ENCODE measurements at places on chromosomes 7 and 10.

DNA sequence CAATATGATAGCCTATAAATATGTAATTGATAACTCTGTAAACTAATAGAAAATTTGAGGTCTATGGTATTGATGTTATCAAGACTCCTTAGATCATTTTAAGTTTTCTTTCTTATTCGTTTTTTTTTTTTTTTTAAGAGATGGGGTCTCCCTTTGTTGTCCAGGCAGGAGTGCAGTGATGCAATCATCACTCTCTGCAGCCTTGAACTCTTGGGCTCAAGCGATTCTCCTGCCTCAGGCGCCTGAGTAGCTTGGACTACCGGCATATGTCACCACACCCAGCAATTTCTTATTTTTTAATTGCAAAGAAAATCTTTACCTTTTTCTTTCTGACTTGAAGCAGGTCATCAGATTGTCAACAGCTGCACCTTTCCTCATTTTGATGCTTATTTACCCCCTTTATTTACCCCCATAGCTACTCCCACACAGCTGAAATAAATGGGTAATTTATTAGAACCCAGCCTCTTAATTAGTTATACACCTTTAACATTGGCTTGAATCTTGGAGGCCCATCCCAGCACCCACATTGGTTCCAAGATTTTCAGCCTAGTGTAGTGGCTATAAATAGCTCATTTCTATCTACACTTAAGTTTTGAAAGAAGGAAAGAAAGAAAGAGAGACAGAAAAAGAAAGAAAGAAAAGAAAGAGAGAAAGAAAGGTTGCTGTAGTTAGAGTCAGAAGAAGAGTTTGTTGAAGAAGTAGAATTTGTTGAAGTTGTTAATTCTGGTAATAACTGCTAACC, 38.3 kb downstream of the ARL4A start:
- no peak for DNase-seq

- no peak for DNase-seq
Measured at GRCh38 chr7:32428546-32428945, 61.6 kb downstream of the LSM5 start.

DNA sequence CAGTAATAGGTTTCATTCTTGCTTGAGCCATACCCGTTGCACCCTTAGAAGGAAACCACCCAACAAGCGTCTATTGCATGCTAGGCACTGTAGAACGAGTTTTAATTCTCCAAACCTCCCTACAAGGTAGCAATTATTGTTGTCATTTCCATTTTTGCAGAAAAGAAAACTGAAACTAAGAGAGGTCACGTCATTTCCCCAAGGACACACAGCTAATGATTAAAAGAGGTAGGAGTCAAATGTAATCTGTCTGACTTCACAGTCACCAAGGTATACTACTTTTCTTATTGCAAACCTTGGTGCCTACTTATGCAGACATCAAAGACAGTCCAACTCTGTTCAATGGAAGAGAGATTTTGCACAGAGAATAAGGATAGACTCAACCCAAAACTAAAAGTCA, 49.1 kb upstream of the C1QL3 start:
- DNase-seq: no peak

DNA sequence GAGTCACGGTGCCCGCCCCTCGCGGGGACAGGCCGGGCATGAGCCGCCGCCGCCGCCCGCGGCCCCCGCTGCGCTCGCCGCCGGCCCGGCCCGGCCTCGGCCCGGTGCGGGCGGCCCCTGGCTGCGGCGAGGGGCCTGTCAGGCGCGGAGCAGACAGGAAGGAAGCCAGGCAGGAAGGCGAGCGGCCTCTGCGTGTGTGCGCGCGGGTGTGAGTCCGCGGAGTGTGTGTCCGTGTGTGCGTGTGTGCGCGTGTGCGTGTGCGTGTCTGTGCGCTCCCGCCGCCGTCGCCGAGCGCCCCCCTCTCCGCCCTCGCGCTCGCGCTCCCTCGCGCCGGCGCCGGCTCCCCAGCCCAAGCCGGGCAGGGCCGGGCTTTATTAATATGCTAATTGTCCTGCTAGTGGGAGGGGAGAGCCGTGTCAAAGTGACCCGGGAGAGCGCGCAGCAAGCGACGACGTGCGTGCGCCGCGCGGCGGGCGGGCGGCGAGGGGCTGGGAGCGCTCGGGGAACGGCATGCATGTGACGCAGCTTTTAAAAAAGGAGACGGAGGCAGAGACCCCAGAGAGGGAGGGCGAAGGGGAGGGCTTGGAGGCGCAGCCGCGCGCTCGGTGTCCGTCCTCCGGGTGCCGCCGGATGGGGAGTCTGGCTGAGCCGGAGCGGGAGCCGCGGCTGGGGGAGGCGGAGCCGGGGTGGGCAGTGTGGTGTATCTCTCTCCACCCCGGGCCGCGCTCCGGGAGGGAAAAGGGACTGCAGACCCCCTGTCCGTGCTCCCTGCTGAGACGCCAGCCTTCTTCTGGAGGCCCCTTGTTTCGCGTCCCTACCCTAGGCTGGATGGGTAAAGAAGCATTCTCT, at the start of gene LDB1:
TSS of gene LDB1 (minus strand) at position 227 of the 849 bp plus-strand sequence. CDS start 258 bp downstream, outside the sequence.
- DNase-seq: peak; percentile 92

DNA sequence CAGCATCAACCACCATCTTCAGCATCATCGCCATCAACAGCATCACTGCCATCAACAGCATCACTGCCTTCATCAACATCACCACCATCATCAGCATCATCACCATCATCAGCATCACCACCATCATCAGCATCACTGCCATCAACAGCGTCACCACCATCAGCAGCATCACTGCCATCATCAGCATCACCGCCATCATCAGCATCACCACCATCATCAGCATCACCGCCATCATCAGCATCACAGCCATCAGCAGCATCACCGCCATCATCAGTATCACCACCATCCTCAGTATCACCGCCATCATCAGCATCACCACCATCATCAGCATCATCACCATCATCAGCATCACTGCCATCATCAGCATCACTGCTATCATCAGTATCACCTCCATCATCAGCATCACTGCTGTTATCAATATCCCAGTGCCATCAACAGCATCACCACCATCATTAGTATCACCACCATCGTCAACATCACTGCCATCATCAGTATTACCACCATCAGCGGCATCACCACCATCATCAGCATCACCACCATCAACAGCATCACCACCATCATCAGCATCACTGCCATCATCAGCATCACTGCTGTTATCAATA, 115.2 kb downstream of the RGS10 start:
- DNase-seq: no peak

DNA sequence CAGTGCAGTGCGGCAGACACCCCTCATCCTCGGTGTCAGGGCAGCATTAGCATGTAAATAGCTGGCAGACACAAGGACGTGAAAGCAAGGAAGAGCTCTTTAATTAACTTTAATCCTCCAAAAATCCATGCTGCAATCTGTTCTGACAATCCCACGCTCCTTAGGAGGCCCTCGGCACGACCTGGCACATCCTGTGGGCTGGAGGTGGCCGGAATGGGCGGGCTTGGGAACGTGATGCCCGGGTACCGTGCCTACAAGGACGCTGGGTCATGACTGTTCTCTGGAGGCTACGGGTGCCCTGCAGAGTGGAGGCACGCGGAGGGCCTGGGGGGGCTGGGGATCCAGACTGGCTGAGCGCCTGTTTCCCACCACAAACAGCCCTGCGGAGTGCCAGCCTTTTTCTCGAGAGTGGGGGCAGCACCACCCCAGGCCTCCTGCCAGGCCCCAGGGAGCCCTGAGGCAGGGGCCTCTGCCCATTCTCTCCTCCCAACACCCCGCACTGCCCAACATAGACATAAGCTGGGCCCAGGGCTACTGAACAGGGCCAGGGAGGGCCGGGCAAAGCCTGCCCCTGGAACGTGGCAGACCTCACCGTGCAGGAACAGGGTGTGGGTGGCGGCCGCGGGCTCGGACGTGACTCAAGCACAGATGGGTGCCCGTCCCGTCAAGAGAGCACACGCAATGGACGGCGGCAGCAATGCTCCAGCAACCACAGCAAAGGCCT, 189.3 kb downstream of the MAD1L1 start:
- DNase-seq: no peak

DNA sequence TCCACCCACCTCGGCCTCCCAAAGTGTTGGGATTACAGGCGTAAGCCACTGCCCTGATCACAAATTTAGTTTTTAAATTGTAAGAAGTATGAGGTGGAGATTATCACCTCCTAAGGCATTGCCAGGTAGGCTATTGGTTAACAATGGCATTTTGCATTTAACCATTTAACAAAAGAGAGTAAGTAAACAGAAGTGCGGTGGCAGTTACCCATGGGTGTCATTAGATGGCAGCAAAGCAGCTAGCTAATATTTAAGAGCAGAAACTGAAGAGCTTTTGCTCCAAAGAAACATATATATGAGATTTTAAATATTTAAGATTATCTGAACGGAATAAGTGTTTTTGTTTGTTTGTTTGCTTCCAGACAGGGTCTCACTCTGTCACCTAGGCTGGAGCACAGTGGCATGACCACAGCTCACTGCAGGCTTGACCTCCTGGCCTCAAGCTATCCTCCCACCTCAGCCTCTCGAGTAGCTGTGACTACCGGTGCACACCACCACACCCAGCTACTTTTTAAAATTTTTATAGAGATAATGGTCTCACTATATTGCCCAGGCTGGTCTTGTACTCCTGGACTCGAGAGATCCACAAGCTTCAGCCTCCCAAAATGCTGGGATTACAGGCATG, 325.5 kb upstream of the C7orf33 start:
- DNase-seq: peak; percentile 22

DNA sequence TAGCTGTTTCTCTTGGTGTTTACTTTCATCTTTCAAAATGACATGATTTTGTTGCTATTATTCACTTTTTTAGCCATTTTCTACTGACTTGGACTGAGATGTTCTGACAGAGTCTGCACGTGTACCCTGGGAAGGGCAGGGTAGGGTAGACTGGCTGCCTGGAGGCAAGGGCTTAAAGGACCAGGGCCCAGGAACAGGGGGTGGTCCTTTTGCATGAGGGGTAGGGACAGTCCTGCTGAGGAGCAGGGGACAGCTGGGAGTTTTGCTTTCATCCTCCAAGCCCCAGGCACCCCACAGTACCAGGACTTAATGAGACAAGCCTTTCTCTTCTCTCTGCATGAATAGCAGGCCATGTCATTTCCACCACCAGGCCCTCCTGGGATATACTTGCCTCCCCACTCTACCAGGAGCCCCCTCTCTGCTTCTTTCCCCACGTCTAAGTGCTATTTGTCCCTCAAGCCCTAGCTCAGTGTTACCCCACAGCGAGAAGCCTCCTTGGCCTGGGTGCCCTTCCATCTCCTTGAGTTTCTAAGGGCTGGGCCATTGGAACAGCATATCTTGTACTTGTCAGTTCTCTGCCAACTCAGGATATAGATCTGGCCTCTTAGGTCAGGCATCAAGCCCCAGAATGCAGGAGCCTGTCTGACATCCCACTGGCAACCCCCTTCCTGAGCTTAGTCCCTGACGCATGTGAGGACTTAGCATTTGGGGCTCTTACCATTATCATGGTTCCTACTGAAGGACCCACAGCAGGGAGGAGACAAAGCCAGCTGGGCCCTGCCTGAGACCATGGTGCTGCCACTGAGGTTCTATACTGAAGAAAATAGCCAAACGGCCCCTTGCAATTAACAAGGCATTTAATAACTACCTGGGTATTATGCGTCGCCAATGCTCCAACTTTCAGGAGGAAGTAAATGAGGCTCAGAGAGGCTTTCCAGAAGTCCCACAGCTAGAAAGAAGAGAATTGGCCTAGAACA, 78.4 kb upstream of the UNC5B start:
- DNase-seq: no peak

Data from Caki2 (cell line).